ENCODE measurements at places on chromosomes 12 and 14. TPM values are rescaled to one million over a fixed set of nuclear protein-coding genes. Genes with fewer than 3 reads are reported as not detected.

The MIP gene
- 0.79 TPM for total RNA-seq

The LIN7A gene
- 1.5 TPM for total RNA-seq

The TAS2R8 gene
- not detected for total RNA-seq

GRCh38 chr14:93430315-93431035 lies at the start of gene UNC79:
TSS of gene UNC79 (plus strand) at chr14:93430939. CDS start at chr14:93431030, 91 bp downstream.
- no peak within 1 kb of the TSS for H3K4me3 ChIP-seq
- no peak for DNase-seq
- H3K27me3 ChIP-seq, result peaks cover 18% of the 10 kb centered on the region
- no peaks in the 10 kb centered on the region for H3K4me1 ChIP-seq
- H3K27ac ChIP-seq, result no peak within 1 kb of the TSS
- no peaks in the 10 kb centered on the region for H3K36me3 ChIP-seq

- H3K27ac ChIP-seq, result no peak overlapping the region
- H3K4me3 ChIP-seq, result no peak overlapping the region
- no peaks in the 10 kb centered on the region for H3K36me3 ChIP-seq
- DNase-seq, result no peak
Observed at GRCh38 chr12:12488296-12488695, 74.4 kb downstream of the DUSP16 start.

DNA sequence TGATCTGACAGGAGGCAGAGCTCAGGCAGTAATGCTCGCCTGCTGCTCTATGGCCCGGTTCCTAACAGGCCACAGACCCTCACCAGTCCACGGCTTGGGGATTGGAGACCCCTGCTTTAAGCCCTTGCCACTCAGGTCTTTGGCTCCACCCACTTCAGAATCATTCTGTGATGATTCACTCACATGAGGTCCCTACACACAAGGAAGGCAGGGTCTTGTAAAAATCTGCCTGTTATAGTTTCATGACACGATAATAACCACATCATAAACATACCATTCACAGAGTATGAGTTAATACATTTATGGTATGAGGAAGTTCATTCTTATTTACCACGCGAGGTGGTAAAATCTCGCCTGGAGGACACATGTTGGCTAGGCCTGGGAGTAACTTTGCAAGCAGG lies 29.0 kb upstream of the MAX start:
- peak; percentile 27 for DNase-seq
- no peak overlapping the region for H3K4me3 ChIP-seq
- peaks cover 14% of the 10 kb centered on the region for H3K4me1 ChIP-seq
- H3K27ac ChIP-seq, result no peak overlapping the region
- no peaks in the 10 kb centered on the region for H3K27me3 ChIP-seq

DNA sequence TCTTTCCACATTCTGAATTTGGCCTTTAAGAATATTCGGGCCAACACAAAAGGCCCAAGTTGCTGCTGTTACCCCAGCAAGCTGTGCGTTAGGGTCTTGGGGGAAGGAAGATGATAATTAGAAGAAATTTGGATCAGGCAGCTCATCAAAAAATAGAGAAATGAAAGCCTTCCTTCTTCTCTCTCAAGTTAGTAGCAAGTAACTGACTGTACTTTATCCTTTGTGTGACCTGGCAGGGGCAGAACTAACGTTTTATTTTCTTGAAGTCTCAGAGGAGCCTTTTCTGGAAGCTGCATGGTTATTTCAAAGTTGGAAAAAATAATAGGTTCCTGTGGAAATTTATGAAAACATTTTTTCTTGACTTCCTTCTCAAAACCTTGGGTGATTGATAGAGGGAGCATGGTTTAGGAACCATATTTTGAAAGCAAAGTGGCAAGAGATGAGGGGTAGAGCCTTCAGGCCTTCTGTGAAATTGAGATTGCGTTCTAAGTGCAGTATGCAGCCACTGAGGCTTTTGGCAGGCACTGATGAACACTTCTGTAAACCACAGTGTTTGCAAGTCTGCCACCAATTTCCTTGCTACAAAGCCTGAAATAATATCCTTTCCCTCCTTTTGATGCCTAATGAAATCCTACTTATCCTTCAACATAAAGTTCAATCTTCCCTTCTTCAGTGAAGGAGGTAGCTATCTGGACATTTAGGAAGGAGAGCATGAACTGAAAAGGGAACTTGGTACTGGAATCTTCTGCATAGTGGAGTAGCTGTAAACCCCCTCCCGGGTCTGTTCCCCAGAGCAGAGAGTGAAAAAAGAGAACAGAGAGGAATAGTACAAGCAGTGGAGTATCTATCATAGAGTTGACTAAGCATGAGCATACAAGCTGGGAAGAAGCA lies 123.2 kb downstream of the FGD4 start:
- H3K27me3 ChIP-seq, result no peaks in the 10 kb centered on the region
- H3K27ac ChIP-seq, result no peak overlapping the region
- no peaks in the 10 kb centered on the region for H3K4me1 ChIP-seq
- H3K36me3 ChIP-seq, result no peaks in the 10 kb centered on the region
- no peak overlapping the region for H3K4me3 ChIP-seq

GRCh38 chr12:105899589-105899988 lies 239.2 kb downstream of the NUAK1 start:
- DNase-seq, result no peak
- H3K27ac ChIP-seq, result no peak overlapping the region
- no peaks in the 10 kb centered on the region for H3K36me3 ChIP-seq
- no peaks in the 10 kb centered on the region for H3K27me3 ChIP-seq

The KLHDC1 gene
- total RNA-seq, result 0.98 TPM

DNA sequence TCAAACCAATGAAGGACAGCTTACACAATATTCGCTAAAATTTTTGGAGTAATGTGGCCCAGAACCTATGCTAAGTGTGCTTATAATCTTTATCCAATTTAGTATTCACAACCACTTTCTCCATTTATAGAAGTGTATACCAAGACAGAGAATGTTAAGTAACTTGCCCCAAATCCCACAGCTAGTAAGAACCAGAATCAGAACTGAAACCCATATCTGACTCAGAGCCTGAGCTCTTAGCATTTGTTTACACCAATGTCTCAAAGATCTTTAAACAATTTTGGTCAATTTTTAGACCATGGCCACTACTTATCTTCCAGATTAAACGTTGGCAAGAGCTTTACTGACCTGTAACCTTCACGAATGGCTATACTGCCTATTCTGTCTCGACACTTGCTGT lies 53.0 kb downstream of the PAPLN start:
- no peaks in the 10 kb centered on the region for H3K27me3 ChIP-seq
- H3K4me3 ChIP-seq, result no peak overlapping the region
- H3K4me1 ChIP-seq, result no peaks in the 10 kb centered on the region
- no peaks in the 10 kb centered on the region for H3K36me3 ChIP-seq
- H3K27ac ChIP-seq, result no peak overlapping the region
- no peak for DNase-seq

The RNF212B gene
- total RNA-seq, result not detected

DNA sequence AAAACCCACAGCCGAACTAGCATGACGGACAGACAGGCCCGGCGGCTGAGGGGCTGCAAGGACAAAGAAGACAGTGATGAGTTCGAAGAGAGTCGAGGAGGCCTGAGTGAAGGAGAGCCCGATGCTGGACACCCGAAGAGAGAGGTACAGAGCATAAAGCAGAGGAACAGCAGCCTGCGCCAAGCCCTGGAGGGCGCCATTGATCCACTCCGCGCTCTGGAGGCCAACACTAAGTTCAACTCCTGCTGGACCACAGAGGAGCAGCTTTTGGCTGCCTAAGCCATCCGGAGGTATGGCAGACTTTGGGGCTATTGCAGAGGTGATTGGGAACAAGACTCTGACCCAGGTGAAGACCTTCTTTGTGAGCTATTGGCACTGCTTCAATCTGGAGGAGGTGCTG lies 7.8 kb upstream of the PLXNC1 start:
- DNase-seq, result peak; percentile 19
- H3K27ac ChIP-seq, result no peak overlapping the region
- no peaks in the 10 kb centered on the region for H3K27me3 ChIP-seq
- H3K36me3 ChIP-seq, result no peaks in the 10 kb centered on the region
- no peak overlapping the region for H3K4me3 ChIP-seq

DNA sequence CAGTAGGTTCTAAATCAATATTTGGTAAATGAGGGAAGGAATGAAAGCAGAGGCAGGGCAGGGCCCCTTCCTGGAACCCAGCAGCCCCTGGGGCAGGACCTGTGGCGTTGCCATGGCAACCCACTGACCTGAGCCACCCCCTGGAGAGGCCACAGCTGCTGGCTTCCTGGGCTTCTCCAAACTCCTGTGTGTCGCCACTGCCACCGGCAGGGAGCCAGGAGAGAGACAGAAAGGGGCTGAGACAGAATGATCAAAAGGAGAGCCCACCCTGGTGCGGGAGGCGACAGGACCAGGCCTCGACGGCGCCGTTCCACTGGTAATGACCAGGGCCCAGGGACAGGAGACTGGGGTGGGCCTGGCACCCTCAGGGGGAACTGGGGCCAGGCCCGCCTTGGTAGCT lies 18.2 kb downstream of the RFX4 start:
- H3K27me3 ChIP-seq, result no peaks in the 10 kb centered on the region
- no peaks in the 10 kb centered on the region for H3K4me1 ChIP-seq

DNA sequence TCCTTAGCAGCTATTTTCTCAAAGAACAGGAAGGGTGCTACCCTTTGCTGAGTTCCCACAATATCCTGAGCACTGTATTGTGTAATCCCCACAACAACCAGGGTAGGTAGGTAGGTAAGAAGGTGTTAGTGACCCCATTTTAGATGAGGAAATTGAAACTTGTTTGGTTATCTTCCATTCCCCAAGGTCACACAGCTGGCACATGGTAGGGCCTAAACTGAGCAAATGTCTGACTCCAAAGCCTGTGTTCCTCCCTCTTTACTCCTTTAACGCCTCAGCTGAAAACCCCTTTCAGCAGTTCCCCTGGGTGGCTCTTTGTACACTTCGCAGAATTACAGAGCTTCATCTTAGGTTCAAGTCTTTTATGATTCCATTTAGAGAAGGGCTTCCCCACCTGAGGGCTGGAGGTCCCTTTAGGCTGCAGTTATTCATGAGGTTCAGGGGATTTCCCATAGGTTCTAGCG lies 26.5 kb upstream of the RIC8B start:
- no peak for DNase-seq
- no peak overlapping the region for H3K4me3 ChIP-seq
- H3K27me3 ChIP-seq, result peaks cover 10% of the 10 kb centered on the region
- H3K36me3 ChIP-seq, result no peaks in the 10 kb centered on the region
- no peak overlapping the region for H3K27ac ChIP-seq

GRCh38 chr14:85350667-85351066 lies 179.3 kb upstream of the FLRT2 start:
- H3K27ac ChIP-seq, result no peak overlapping the region
- no peak for DNase-seq
- H3K36me3 ChIP-seq, result no peaks in the 10 kb centered on the region
- no peaks in the 10 kb centered on the region for H3K27me3 ChIP-seq
- H3K4me3 ChIP-seq, result no peak overlapping the region
